ENCODE measurements at places on chromosomes 1 and 21.
A peak's percentile ranks its signal among the peaks of the same experiment; 100 is the strongest.

DNA sequence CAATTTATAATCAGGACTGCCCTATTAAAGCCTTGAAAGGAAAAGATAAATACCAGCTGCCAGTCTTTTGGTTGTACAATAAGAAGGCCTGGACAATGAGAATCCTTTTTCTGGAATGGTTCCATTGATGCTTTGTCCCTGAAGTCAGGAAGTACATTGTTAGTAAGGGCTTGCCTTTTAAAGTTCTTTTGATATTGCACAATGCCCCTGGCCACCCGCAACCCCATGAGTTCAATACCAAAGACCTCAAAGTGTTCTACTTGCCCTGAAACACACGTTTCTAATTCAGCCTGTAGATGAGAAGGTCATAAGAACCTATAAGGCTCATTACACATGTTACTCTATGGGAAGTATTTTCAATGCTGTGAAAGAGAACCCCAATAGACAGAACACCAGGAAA lies 112.1 kb downstream of the OLFM3 start:
- no peak for DNase-seq
- H3K27me3 ChIP-seq = no peaks in the 10 kb centered on the region
- no peaks in the 10 kb centered on the region for H3K4me1 ChIP-seq
- no peaks in the 10 kb centered on the region for H3K36me3 ChIP-seq
- no peak overlapping the region for H3K4me3 ChIP-seq
- no peak overlapping the region for H3K27ac ChIP-seq

- H3K27ac ChIP-seq = no peak overlapping the region
- no peaks in the 10 kb centered on the region for H3K4me1 ChIP-seq
- no peaks in the 10 kb centered on the region for H3K36me3 ChIP-seq
- peaks cover 5% of the 10 kb centered on the region for H3K27me3 ChIP-seq
- no peak for DNase-seq
- H3K4me3 ChIP-seq = no peak overlapping the region
These were observed 213.7 kb downstream of the MATN1 start for GRCh38 chr1:30509670-30510069.

GRCh38 chr1:210855440-210855839 lies 278.5 kb downstream of the KCNH1 start:
- H3K36me3 ChIP-seq = no peaks in the 10 kb centered on the region
- peaks cover 1% of the 10 kb centered on the region for H3K27me3 ChIP-seq
- no peak overlapping the region for H3K4me3 ChIP-seq
- DNase-seq = no peak

- peak overlapping the region; percentile 96 for H3K27ac ChIP-seq
- peak overlapping the region; percentile 92 for H3K4me3 ChIP-seq
- H3K36me3 ChIP-seq = no peaks in the 10 kb centered on the region
- DNase-seq = no peak
- H3K27me3 ChIP-seq = no peaks in the 10 kb centered on the region
These were observed 38.4 kb downstream of the PIK3CD start for GRCh38 chr1:9689971-9690381.

GRCh38 chr1:95584315-95584714 lies 350.3 kb downstream of the RWDD3 start:
- no peaks in the 10 kb centered on the region for H3K4me1 ChIP-seq
- no peak for DNase-seq
- no peaks in the 10 kb centered on the region for H3K27me3 ChIP-seq
- no peaks in the 10 kb centered on the region for H3K36me3 ChIP-seq
- no peak overlapping the region for H3K27ac ChIP-seq

- no peak overlapping the region for H3K4me3 ChIP-seq
- no peaks in the 10 kb centered on the region for H3K27me3 ChIP-seq
- H3K36me3 ChIP-seq = peaks cover 5% of the 10 kb centered on the region
- no peak for DNase-seq
These were observed 26.7 kb upstream of the MTMR11 start for GRCh38 chr1:149963358-149963757.

DNA sequence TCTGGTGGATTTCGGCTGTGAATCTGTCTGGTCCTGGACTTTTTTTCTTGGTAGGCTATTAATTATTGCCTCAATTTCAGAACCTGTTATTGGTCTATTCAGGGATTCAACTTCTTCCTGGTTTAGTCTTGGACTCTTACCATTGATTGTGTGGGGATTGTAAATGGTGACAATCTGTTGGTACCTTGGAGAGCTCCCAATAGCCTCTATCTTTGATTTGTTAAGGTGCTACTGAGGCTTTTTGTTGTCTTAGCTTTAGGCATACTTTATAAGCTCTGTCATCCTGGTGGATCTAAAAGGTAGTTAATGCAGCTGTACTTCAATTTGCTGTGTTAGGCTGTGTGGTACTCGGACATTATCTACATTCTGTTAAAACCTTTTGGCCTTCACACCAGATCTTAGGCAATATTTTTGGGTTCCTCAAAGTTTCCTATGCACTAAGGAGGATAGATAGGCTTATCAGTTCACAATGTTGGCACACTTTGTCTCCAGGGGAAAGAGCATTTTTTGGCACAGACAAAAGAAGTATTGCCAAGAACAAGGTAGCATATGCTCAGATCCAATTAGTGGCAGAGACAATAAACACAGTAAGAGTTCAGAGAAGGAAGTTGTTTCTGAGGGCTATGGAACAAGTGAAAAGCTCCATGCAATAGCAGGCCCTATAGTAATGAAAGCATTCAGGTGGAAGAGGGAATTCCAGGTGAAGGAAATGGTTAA lies 230.4 kb downstream of the PDE4B start:
- no peak for DNase-seq
- peaks cover 9% of the 10 kb centered on the region for H3K27me3 ChIP-seq
- H3K4me1 ChIP-seq = no peaks in the 10 kb centered on the region
- no peak overlapping the region for H3K4me3 ChIP-seq

DNA sequence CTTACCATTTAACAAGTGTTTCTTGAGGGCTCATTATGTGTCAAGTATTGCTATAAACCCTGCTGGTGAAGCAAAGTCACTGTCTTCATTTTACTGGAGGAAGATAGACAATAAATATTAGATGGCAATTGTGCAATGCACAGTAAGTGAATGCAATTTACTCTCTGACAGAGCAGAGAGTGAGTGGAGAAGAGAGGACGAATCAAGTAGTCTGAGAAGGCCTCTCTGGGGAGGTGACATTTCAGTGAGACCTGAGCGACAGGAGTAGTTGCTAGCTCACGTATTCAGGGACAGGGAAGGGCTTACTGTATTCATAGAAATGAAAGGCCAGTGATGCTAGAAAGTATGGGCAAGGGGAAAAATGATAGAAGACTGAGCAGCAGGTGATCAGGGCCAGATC lies 1.2 kb upstream of the NMNAT2 start:
- H3K27ac ChIP-seq = no peak overlapping the region
- H3K27me3 ChIP-seq = peaks cover 55% of the 10 kb centered on the region

DNA sequence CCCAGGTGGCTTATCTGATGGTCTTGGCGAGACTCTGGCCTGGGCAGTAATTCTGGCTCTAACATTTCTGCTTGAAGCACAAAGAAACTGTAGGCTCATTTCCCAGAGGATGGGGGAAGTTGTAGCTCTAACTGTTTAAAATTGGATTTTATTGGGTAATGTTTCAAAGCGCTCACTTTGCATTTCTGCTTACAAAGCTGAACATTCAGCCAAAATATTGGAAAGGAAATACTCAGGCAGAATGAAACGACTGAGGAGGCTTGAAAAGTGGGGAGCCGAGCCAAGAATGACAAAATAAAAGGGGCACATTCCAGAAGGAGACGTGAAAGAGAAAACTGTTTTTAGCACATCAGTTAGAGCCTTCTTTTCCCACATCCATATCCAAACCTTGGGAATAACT lies 202.6 kb downstream of the GRIK1 start:
- H3K4me3 ChIP-seq = no peak overlapping the region
- peaks cover 4% of the 10 kb centered on the region for H3K27me3 ChIP-seq
- no peaks in the 10 kb centered on the region for H3K4me1 ChIP-seq

GRCh38 chr1:226782845-226783601 lies 43.9 kb upstream of the ITPKB start:
- peaks cover 5% of the 10 kb centered on the region for H3K4me1 ChIP-seq
- no peak for DNase-seq
- no peak overlapping the region for H3K4me3 ChIP-seq
- H3K27me3 ChIP-seq = no peaks in the 10 kb centered on the region
- no peaks in the 10 kb centered on the region for H3K36me3 ChIP-seq
- H3K27ac ChIP-seq = no peak overlapping the region

- DNase-seq = no peak
- H3K27ac ChIP-seq = no peak overlapping the region
- H3K4me1 ChIP-seq = no peaks in the 10 kb centered on the region
- H3K4me3 ChIP-seq = no peak overlapping the region
- no peaks in the 10 kb centered on the region for H3K36me3 ChIP-seq
These were observed 283.3 kb downstream of the DUSP10 start for GRCh38 chr1:221458447-221459156.

DNA sequence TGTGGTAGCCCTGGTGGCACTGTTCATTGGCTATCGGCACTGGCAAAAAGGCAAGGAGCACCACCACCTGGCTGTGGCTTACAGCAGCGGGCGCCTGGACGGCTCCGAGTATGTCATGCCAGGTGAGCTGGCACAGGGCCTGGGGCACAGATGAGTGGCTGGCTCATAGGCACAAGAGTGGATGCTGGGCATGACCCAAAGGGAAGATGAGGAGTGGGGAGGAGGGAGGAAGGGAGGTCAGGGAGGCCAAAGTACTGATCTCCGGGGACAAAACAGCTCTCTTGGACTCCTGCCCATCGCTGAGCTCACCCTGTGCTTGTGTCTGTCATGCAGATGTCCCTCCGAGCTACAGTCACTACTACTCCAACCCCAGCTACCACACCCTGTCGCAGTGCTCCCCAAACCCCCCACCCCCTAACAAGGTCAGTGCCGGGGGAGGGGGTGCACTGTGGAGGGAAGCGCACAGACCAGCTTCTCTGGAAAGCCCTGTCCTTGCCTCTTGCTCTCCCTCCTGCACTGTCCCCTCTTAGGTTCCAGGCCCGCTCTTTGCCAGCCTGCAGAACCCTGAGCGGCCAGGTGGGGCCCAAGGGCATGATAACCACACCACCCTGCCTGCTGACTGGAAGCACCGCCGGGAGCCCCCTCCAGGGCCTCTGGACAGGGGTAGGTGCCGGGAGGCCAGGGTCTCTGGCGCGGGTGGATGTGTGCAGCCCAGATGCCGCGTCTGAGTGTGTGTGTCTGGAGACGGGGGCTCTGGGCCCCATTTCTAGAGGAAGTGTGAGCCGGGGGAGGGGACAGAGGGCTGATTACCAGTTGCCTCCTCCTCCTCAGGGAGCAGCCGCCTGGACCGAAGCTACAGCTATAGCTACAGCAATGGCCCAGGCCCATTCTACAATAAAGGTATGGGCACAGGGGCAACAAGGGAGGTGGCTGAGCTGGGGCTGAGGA lies 7.3 kb upstream of the LRRC71 start:
- H3K4me1 ChIP-seq = peaks cover 3% of the 10 kb centered on the region
- peaks cover 57% of the 10 kb centered on the region for H3K27me3 ChIP-seq
- no peak overlapping the region for H3K4me3 ChIP-seq
- no peaks in the 10 kb centered on the region for H3K36me3 ChIP-seq

GRCh38 chr1:151003180-151003579 lies 3.5 kb downstream of the MINDY1 start:
- DNase-seq = no peak
- no peaks in the 10 kb centered on the region for H3K27me3 ChIP-seq
- H3K27ac ChIP-seq = peak overlapping the region; percentile 95
- H3K4me3 ChIP-seq = peak overlapping the region; percentile 83
- H3K36me3 ChIP-seq = peaks cover 42% of the 10 kb centered on the region

DNA sequence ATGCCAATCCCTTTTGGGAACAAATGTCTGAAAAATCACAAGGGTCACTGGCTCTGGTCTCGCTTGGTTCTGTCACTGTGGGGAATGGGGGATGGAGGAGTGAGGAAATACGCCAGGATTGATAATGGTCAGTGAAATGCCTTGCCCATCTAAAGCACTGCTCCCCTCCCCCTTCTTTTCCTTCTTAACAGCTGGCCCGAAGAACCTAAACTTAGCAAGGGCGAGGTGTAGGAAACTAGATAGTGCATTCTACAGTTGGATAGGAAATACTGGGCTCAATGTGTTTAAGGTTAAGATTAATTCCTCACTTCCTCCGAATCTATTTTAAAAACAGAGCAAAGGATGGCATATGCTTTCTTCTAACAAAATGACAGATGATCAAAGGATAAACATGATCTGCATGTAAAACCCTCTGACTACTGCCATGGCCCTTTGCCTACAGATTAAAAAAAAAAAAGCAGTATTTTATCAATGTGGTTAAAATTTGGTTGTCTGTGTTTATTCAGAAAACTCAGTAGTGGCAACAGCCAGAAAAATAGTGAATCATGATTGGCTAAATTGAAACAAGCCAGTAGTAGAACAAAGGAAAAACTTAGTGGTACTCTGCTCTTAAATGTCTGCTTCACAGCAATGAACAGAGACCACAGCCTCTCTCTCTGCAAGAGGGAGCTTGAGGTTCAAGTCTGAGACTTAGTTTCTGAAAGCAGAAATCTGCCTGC lies 86.1 kb upstream of the VAV3 start:
- no peaks in the 10 kb centered on the region for H3K27me3 ChIP-seq
- H3K4me3 ChIP-seq = no peak overlapping the region
- H3K4me1 ChIP-seq = peaks cover 3% of the 10 kb centered on the region
- H3K27ac ChIP-seq = peak overlapping the region; percentile 86

DNA sequence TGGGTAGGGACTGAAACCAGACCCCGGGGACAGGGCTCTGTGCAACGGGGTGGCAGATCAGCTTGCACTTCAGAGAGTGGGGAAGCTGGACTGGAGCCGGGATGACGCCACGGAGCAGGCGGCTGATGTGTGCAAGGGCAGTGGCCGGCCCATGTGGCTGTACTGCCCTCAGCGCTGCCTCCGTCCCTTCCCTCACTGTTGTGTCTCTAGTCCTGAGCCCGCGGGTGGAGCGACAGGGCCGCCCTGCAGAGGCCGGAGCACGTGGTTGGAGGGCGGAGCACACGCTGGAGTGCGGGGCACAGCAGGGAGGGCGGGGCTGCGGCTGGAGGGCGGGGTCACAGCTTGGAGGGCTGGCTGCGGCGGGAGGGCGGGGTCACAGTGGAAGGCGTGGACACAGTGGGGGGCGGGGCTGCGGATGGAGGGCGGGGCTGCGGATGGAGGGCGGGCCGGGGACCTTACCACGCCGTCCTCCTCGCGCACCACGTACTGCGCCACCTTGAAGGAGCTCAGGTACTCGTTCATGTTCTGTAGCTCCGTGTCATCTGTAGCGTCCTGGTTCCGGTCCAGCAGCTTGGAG lies 52.4 kb downstream of the CHD5 start:
- H3K4me1 ChIP-seq = peaks cover 10% of the 10 kb centered on the region
- H3K36me3 ChIP-seq = peaks cover 7% of the 10 kb centered on the region
- H3K27me3 ChIP-seq = no peaks in the 10 kb centered on the region
- peak overlapping the region; percentile 21 for H3K4me3 ChIP-seq
- DNase-seq = peak; percentile 48

DNA sequence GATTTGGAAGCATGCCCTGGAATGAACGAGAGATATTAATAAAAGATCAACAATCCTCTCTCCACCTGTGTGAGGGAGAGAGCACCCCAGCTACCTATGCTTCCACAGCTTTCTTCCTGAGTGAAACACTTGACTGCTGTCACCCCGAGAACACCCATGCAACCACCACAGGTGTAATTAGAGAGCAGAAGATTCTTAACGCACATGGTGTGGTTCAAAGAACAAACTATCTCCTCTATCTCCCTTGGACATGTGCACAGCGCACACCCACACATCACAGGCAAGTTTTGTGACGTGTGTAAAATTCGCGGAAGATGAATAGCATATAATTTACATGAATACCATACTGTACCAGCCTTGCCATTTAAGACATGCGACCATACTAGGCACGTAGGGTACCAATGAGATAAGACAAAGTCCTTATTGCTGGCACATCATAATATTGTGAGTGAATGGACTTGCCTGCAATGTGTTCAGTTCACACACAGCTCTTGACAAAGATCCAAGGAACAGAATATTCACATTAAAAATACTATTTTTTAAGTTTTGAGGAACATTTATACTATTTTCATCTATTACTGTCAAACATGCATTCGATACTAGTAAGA lies 11.6 kb downstream of the ERRFI1 start:
- H3K27me3 ChIP-seq = peaks cover 11% of the 10 kb centered on the region
- H3K36me3 ChIP-seq = peaks cover 2% of the 10 kb centered on the region
- H3K27ac ChIP-seq = no peak overlapping the region
- H3K4me1 ChIP-seq = no peaks in the 10 kb centered on the region
- DNase-seq = no peak
- H3K4me3 ChIP-seq = no peak overlapping the region
